T-helper 1 cell (primary cell): ENCODE measurements at places on chromosomes 7 and 10.
A peak's percentile ranks its signal among the peaks of the same experiment; 100 is the strongest.

GRCh38 chr7:80533287-80533686 lies 21.4 kb upstream of the GNAT3 start:
- DNase-seq, result no peak

DNA sequence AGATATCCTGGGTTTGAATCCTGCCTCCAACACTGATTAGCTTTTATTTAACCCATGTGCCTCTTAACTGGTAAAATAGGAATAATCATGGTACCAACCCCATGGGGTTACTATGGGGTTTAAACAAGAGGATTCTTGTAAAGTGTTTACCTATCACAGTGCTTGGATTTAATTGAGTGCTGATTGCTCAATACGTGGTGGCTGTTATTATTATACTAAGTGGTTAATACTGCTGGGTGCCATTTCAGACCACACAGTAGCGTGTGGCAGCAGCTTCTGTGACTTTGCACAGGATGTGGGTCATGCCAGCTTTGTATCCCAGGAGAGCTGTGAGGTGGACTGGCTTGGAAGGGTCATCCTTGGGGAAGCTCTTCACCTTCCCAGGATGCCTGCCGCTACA lies 177.2 kb downstream of the SEC23IP start:
- no peak for DNase-seq

DNA sequence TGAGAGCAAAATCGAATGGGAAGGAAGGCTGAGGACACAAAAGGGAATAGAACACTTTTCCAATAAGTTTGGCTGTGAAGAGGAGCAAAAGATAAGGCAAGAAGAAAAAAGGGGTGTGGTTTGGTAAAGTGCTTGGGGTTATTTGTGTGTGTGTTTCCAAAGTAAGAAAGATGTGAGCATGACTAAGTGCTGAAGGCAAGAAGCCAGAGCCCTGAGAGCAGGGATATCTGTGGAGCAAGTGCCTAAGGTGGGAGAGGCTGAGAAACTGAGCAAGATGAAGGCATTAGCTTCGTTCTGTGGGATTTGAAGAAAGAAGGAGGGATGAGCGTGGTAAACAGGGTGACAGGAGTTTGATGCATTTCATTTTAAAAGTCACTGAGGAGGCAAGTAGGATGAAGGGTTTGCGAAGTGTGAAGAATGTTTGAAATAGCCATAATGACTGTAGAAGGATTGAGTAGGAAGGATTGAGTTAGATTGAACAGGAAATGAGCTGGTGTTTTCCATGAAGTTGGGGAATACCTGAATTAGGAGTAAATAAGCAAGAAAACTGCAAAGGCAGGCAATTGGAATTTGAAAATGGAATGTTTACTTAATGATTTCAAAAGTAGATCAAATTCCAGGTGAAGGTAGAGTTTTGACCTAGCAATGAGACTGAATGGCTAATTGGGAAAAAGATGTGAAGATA lies 19.9 kb upstream of the SP4 start:
- DNase-seq, result no peak

GRCh38 chr7:152521420-152522337 lies 85.9 kb upstream of the KMT2C start:
- DNase-seq, result no peak

GRCh38 chr10:111367531-111367930 lies 290.7 kb downstream of the ADRA2A start:
- DNase-seq, result no peak

DNA sequence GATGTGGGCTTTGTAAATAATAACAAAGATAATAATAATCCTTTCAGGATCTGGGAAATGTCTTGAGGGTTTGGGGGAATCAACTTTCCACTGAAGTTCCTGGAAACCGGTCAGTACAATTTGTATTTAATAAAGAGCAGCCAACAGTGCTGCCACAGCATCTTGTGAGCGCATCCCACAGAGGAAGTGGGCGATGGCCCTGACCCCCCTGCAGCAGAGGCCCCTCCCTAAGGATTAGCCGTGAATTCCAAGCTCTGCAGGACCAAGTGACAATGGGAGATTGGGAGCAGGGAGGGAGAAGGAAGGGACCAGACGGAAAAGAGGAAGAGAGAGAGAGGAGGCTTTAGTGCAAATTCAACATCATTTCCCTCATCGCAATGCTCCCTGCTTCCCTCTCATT lies 349.2 kb downstream of the RNLS start:
- no peak for DNase-seq

DNA sequence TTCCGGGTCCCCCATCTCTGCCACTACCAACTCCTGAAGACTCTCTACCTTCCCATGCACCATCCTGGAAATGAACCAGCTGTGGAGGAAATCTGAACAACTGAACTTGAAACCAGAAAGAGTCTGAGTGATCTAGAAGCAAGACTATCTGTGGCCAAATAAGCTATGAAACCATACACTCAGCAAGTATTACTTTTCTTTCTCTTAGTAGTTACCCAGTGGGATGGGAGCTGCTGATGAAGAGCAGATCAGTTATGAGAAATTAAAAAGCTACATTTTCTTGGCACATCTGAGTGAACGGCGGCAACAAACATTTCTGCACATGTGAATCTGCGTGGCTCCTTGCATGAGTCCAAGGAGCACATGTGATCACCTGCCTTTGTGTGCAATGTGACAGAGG lies 31.6 kb upstream of the AGK start:
- DNase-seq, result no peak

GRCh38 chr10:96714746-96715255 lies 5.5 kb downstream of the PIK3AP1 start:
- DNase-seq, result no peak

- no peak for DNase-seq
Observed at GRCh38 chr7:14606101-14606500, 296.4 kb downstream of the DGKB start.

- DNase-seq, result no peak
Observed at GRCh38 chr7:118794419-118794818, 569.9 kb downstream of the ANKRD7 start.

DNA sequence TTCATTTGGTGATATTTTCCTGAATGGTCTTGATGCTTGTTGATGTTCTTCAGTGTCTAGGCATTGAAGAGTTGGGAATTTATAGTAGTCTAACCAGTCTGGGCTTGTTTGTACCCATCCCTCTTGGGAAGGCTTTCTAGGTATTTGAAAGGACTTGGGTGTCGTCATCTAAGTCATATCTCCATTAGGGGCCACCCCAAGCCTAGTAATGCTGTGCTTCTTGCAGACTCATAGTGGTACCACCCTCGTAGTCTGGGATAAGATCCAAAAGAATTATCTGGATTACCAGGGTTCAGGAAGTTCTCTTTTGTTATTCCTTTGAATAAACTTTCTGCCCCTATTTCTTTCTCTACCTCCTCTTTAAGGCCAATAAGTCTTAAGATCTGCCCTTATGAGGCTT lies 319.4 kb upstream of the MYO3A start:
- DNase-seq, result no peak

DNA sequence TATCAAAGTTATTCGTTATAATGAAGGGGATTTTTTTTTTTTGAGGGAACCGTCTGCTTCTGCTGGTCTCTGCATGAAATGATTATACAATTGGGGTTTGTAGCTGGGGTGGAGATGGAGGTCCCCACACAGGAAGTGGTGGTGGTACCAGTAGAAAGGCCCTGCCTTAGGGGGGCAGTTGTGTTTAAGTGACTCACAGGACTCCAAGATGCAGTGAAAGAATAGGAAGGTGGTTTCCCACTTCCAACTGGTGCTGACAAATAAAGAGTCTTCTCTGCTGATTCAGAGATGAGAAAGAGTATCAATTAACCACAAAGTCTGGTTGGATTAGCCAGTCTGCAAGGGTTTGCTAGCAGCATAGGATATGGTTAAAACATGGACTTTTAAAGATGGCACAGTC lies 376.0 kb downstream of the SORCS3 start:
- DNase-seq, result no peak

GRCh38 chr7:28065308-28065707 lies 115.3 kb downstream of the JAZF1 start:
- no peak for DNase-seq

DNA sequence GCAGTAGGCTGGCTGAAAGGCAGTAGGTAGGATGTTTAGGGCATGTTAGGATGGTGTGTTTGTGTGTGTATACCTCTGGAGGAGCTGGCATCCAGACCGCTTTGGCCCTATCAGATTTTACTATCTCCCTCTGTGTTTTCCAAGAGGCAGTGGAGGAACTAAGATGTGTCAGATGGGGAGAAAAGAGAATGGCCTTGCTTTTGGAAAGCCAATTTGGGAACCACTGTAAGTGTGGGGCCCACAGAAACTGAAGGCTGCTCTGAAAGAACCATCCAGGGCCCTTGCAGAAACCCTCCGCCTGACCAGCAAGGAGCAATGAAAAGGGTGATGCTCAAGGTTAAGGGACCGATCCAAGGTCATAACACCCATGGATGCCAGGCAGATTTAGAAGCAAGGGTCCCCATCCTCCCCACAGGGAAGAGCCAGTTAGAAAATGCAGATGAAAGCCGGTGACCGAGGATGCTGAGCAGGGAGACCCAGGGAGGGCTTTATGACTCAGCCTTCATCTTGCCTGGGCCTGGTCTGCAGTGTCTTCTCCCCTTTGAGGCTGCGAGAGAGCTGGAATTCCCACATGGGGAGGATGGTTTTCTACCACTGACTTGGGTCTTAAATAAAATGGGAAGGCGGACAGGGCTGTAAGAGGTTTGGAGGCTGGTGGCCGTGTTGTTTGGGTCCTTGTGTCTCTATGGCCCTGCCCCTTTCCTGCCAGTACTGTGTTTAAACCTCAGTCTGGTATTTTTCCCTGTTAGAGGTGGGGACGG lies 275.8 kb downstream of the LRMDA start:
- DNase-seq, result no peak

GRCh38 chr10:105585753-105586152 lies 944.7 kb downstream of the SORCS3 start:
- DNase-seq, result no peak

DNA sequence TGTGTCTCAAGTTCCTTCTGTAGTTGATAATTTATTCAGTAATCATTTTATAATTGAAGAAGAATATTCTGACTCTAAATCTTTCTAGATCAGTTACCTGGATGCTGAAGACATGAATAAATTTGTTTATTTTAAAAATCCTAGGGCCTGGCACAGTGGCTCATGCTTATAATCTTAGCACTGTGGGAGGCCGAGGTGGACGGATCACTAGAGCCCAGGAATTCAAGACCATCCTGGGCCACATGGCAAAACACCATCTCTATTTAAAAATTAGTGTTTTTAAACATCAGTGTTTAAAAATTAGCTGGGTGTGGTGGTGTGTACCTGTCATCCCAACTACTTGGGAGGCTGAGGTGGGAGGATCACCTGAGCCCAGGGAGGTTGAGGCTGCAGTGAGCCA lies 9.3 kb downstream of the POR start:
- DNase-seq, result no peak

DNA sequence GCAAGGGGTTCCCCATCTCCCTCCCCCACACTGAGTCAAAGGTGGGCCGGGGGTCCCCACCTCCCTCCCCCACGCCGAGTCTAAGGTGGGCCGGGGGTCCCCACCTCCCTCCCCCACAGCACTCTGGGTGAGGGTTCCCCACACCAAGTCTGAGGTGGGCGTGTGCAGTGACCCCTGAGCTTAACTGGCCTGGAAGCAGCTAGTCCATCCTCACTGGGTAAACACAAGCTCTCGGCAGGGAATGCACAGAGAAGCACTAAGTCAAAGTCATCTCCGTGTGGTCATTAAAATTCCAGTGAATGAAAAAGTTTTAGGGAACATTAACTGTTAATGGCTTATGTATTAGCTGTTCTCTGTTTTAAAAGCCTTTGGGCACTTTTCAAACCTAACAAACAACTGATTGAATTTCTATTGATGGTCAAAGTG lies 43.7 kb upstream of the PRKAR1B start:
- no peak for DNase-seq

- no peak for DNase-seq
Observed at GRCh38 chr10:49652421-49653272, 26.8 kb upstream of the C10orf53 start.

GRCh38 chr10:88879534-88880281 lies at the start of gene STAMBPL1:
Gene STAMBPL1 (plus strand): TSS chr10:88880245. CDS start chr10:88901709, 21,464 bp downstream.
- DNase-seq, result peak; percentile 51

- DNase-seq, result no peak
Observed at GRCh38 chr10:132946806-132947546, 4.6 kb upstream of the CFAP46 start.

GRCh38 chr7:36349626-36350025 lies 40.0 kb upstream of the ANLN start:
- DNase-seq, result no peak

GRCh38 chr7:47301105-47301477 lies 280.8 kb downstream of the TNS3 start:
- DNase-seq, result no peak

DNA sequence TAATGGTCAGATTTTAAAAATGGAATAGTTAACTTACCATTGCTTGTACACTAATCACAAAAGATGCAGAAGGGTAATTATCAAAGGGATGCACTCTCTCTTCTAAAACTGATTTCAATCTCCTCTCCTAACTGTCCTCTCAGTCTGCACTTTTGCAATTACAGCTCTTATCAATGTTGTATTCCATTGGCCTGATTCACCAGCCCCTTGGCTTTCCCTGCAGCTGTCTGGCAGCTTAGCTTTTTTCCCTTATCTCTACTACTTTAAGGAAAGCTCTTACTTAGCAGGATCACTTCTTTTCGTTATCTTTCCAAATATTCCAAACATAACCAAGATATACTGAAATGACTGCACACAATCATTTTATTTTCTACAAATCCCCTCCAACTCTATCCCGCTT lies 448.8 kb downstream of the GRM8 start:
- no peak for DNase-seq

GRCh38 chr7:36606976-36607720 lies 117.1 kb downstream of the AOAH start:
- DNase-seq, result no peak

DNA sequence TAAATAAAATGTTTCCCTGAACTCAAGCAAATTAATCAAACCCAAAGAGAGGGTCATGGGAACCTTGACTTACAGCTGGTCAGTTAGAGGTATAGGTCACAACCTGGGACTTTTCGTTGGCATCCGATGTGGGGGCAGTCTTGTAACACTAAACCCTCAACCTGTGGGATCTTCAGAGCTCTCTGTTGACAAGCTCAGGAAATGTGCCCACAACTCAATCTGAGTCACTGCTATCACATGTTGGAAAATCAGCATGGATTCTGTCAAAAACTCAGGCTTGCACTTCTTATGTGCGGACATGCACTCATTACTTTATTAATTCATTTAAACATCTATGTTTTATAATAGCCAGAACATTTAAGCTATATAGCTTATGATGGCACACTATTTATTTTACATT lies 424.6 kb upstream of the SORCS1 start:
- no peak for DNase-seq

- DNase-seq, result no peak
Observed at GRCh38 chr10:113665806-113666354, 2.0 kb upstream of the NRAP start.

GRCh38 chr10:113035732-113036312 lies 85.8 kb downstream of the TCF7L2 start:
- no peak for DNase-seq

DNA sequence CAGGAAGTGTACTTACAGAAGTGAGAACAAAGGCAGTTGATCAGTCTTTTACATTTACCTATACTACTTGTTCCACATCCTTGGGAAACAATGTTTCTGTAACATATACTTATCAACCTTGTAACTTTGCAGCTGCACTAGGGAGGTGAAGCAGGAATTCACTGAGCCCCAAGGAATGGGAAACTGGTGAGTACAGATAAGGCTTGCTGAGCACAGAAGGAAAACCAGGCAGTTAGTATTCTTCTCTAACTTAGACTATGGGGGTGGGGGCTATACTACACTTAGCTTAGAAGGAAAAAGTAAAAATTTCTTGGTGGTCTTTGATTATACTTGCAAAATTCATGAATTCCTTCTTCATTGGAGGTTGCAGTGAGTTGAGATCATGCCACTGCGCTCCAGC lies 6.9 kb upstream of the ZNF33A start:
- no peak for DNase-seq

- no peak for DNase-seq
Observed at GRCh38 chr7:6630007-6630849, 6.9 kb upstream of the ZNF316 start.
